ENCODE measurements at places on chromosomes 1 and 21.

GRCh38 chr1:108047085-108047484, 82.1 kb upstream of the VAV3 start:
- DNase-seq, result no peak

DNA sequence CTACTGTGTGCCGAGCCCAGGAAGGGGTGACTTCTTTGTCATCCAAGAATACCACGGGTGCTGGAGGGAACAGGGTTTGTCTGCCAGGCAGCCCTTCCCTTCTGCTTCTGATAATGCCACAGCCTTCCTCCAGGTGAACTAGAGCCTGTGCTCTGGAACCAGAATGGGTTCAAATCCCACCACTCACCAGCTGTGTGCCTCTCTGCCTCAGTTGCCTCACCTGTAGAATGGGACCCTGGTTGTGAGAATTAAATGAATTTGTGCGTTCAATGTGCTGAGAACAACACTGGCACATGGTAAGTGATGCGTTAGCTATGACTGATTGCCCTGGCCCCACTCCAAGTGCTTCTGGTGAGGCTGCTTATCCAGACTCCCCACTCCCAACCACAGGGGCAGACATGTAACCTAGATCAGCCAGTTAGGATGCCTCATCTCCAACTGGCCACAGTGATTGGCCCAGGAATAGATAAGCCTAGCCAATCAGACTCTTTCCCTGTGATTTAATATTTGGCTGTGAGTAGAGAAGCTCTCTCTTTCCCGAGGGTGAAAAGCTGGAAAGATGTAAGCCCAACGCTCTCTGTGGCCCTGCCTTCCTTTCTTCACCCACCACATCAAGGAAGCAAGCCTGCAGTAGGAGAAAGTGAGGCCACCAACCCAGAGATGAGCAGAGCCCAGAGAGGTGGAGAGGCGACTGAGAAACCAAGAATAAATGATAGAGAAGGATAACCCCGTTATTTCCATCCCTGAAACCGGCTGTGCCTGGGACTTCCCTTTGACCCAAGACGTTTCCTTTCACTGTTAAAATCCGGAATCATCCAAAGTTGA, 20.8 kb upstream of the LAPTM5 start:
- DNase-seq, result peak; percentile 96

GRCh38 chr1:109924316-109924715, 13.7 kb downstream of the CSF1 start:
- peak; percentile 67 for DNase-seq

DNA sequence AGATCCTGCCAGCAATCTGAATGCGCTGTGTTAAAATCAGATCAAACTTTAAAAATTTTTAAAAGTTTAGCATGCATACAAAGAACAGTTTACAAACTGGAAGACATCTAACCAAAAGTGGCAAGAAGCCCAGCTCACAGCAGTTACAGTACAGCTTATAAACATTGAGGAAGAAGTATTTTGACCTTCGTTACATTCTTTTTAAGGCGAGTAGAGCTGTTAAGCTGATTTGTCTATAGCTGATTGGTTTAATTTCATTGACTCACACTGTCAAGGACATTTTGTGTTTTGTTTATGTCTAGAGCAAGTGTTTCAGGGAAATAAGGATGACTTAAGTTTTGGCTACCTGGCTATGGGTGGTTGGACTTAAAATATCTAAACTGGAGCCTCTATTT, 3.0 kb upstream of the PGM1 start:
- DNase-seq, result no peak

DNA sequence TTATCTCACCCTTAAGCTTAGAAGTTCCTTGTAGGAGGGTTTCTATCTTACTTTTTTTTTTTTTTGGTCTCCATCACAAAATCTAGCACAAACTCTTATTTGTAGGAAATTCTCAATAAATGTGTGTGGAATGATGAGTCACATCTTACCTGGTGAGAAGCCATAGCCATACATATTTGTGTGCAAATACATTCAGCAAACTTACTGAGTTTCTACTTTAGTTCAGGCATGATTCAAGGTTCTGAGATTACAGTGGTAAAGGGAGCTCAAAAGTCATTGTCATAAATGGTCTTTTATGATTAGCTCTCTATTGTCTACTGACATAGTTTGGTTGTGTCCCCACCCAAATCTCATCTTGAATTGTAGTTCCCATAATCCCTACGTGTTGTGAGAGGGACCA, 193.1 kb upstream of the UBE2U start:
- DNase-seq, result no peak

- no peak for DNase-seq
These were observed 6.1 kb upstream of the KHDRBS1 start for GRCh38 chr1:32007591-32007940.

DNA sequence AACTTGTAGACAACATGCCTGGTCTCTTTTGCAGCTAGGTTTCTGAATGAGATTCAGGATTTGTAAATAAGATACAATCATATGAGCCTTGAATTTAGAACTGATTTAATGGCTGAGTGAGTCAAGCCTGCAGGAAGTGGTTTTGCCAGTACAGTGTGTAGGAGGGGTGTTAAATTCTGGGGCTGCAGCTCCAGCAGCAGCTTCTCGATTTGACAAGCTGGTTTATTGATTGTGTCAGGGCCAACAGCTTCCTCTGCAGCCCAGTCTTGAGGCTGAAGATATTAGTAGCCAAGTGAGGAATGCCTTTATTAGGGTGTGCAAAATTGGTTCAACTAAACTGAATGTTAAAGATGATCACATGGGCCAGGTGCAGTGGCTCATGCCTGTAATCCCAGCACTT, 11.5 kb upstream of the PLA2G5 start:
- DNase-seq, result no peak

GRCh38 chr1:182984621-182985020, 31.7 kb upstream of the SHCBP1L start:
- DNase-seq, result no peak

DNA sequence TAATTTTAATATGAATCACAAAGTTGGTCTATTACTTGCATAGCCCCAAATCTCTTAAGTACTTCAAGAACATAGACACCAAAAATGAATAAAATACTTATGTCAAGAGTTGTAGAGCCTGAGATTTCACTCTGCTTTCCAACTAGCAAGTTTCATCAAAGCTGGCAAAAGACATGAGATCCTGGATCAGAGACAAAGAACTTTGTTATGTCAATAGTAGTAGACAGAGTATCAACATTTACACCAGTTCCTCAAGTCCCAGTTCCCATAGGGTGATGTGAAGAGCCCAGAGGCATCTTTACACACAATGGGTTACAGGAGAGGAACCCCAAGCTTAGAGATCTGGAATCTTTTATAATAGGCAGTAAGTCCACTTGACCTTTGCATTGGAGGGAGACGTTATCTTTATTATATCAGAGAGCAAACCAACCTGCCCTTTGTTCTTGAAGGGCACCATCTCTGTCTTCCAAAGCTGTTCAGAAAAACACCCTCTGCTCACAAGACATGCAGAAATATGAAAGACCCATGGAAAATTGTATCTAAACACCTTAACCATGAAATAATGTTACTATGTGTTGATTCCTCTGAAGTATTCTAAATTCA, 174.4 kb upstream of the GALNT2 start:
- DNase-seq, result no peak

DNA sequence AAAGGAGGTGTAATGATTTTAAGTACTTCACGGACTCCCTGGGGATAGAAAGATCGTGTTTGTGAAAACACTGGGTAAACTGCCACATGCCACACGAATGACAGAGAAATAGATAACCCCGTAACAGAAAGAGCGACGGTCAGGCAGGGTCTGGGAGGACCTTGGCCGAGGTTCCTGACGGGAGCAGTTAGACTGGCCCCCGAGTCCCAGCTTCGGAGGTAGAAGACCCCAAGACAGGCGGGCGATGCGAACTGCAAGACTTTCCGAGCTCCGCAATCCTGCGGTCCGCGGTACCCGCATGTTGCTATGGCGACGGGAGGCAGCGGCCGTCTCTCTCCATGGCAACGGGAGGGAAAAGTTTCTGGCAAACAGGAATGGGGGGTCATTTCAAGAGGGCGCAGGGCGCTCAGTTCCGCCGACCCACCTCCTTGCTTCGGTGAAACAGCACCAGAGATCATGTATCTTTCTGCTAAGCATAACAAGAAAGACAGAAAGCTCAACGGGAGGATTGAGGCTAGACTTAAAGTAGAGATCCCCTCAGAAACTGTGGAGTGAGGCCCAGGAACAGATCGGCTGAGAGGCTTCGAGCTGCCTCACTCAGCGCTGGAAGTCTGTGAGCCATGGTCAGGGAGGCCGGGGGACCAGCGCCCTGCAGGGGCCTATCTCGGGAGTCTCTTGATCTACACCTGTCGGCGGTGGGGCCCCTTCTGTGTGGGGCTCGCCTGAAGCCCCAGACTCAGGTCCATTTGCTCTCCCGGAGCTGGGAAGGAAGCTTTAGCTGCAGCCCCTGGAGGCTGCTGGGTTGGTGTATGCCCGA, 685 bp upstream of the SYT6 start:
- DNase-seq, result peak; percentile 37

DNA sequence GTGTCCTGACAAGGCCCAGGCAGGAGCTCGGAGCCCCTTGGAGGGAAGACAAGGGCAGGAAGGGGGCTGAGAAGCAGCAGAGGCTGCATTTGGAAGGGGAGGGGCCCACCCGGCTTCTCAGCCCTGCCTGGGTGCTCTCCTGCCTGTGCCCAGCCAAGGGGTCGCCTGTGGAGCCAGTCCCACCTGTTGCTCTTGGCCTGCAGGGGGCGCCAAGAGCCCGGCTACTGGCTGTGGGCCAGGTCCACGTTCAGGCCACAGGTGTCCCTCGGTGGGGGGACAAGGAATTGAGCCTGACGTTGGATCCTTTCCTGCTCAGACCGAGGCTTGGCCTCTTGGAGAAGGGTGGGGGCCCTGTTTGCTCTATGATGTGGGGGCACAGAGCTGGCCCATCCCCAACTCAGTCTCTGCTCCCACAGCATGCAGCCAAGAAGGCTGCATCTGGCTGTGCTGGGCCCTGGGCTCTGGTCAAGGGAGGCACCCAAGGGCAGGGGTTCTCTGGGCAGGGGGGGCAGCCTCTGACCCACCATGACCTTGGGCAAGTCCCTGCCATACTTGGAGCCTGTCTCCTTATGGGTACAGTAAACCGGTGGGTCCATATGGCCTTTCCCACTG, 10.9 kb downstream of the WNT4 start:
- DNase-seq, result peak; percentile 33

DNA sequence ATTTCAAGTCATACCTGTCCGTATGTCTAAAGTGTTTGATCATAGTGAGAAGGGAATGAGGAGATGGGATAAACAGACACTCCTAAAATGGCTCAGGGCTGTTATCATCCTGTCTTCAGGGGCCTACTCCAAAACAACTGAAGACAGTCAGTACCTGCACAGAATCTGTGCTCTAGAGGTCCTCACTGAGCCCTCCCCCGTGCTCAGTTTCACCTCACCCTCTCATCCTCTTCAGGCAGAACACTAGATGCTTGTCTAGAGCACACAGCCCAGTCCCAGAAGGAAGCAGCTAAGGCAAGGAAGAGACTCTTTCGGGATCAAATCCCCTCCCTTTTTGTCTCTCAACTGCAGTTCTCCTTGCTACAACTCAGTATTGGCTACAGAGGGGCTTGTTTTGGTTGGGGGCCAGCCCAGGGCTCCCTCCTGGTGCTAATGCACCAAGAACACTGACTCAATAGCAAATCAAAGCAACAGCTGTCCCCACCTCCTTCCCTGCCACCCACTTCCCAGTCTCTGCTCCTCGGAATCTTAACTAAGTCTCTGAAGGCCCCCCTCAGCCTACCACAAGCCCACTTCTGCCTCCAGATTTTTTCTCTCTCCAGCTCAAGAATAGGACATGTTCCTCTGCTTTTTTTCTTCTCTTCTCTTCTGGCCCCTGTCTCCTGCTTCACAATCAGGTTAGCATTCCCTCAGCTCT, 10.1 kb downstream of the CADM3 start:
- DNase-seq, result no peak

- DNase-seq, result no peak
These were observed 55.3 kb upstream of the MUTYH start for GRCh38 chr1:45395582-45395981.

DNA sequence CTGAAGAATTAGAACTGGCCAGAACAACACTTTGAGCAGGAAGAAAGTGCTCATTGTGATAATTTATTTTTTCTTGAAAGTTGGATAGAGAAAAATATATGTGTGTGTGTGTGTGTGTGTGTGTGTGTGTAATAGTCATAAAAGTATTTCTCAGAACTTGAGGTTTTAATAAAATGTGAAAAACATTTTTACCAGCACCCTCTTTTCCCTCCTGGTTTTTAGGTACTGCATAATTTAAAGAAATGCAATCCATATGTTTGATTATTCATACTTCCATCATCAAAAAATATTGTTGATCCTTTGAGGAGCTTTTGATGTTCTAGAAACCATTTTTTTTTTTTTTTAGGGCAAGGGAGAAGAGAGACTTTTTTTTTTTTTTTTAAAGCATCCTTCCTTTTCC, 66.8 kb upstream of the JUN start:
- no peak for DNase-seq

- DNase-seq, result peak; percentile 95
These were observed 30.5 kb downstream of the KRTAP10-1 start for GRCh38 chr21:44509539-44509938.

GRCh38 chr1:180862305-180862704, 50.4 kb upstream of the KIAA1614 start:
- DNase-seq, result no peak

- no peak for DNase-seq
These were observed 36.2 kb upstream of the LRRC8C start for GRCh38 chr1:89596698-89597097.

DNA sequence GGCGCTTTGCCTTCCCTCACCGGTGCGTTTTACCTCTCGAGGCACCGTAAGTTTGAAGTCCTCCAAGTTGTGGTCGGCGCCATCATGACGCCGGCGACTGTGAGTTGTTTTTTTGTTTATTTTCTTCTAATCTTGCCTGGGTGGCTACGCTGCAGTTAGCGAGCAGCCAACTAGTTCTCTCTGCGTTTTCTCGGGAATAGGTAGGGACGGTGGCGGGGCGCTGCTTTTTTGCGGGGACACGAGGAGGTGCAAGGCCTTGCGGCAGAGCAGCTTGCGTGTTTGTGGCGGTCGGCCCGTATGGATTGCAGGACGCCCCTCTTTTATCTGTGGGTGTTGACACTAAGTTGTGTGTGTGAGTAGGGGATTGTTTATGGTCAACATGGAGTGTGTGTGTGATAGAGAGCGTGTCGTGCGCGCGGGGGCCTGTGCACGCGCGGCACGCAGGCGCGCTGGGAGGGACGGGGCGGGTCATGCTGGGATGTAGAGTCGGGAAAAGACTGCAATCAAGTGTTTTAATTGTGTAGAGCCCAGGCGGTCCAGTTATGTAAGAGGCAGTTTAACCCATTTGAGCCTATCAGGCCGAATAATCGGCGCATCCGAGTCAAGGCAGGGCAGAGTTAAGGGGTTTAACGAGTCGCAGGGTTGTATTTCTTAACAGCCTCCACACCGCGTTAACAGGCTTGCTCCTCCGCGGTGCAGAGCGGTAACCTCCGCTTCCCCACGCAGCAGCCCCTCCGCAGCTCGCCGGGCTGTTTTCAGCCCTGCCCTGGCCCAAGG, 1.2 kb upstream of the NEGR1 start:
- peak; percentile 84 for DNase-seq

- DNase-seq, result no peak
These were observed 90.7 kb upstream of the WLS start for GRCh38 chr1:68322837-68323687.
